ENCODE measurements at places on chromosomes 12 and 14.

GRCh38 chr12:121803861-121804416 is at the start of gene SETD1B:
TSS of gene SETD1B (plus strand) at chr12:121804009. CDS start at chr12:121804738, 729 bp downstream.
- DNase-seq, result no peak

DNA sequence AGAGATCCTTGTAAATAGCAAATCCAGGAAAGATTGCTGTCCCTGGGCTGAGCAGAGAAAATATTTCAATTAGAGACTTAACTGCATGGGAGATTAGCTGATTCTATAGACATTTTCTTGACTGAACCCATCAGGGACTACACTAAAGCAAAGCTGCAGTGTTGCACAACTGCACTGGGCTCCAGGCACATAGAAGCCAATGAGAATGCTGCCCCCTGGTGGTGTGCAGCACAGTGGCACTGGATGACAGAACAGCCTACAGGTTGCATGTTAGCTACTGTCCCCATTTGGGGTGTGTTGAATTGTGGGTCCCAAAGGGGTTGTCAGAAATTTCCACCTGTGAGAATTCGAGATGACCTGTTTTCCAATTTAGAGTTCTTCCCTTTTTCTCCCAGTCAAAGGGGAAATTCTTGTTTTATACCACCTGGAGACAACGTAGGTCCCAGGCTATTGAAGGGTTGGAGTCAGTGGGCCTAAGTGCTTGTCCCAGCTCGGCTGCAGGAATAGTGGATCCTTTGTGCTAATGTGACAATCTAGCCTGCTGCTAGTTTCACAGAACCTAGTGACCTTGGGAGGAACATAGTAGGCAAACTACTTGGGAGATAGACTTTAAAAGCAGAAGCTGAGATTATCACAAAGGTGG is 114.7 kb downstream of the SLC8A3 start:
- DNase-seq, result no peak

DNA sequence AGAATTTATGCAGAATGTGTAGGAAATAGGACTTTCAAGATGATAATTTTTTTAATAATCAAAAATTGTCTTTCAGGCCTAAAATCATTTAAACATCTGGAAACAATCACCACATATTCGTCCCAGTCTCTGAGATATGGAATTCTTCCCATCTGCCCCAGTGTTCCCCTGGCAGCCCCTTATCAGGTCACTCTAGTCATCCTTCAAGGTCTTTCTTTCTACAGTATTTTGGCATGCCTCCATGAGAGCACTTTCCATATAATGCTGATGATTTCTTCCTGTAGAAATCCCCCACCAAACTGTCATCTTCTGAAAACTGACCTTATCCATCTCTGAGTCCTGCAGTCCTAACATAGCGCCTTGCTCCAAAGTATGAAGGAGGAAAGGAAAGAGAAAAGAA is 422.1 kb downstream of the RPS29 start:
- no peak for DNase-seq

DNA sequence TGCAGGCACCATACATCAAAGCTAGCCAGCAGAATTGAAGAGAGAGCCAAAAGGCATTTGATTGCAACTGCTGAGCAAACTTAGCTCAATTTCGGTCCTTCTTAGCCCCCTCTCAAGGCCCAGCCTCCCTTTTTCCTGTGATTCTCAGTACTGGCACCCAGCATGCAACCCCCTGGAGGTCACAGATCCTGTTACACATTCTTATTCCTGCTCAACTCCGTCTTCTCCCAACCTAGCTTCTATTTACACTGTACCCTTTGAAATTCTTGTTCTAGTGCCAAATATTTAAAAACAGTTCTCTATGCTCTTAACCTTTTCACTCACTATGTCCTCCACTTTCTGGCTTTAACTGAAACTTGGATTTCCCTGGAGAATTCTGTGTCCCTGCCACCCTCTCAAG is 131.3 kb upstream of the CPSF6 start:
- no peak for DNase-seq

DNA sequence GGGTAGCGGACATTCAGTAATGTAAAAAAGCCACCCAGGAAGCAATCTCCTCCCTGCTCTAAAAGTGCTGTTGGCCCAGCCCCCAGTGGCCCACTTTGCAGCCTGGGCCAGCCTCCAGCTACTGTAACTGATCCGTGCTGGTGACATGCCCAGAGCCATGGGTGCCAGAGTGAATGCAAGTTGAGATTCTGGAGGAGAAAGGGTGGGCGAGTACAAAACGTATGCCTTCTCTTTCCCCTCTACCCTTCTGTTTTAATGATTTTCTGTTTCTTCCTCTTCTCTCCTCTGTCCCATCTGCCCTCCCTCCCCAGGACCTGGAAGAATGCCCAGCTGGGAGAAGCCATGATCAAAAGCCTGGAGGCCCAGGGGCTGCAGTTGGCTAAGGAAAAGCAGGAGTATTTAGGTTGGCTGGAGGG is 16.9 kb downstream of the PLEKHD1 start:
- DNase-seq, result no peak

DNA sequence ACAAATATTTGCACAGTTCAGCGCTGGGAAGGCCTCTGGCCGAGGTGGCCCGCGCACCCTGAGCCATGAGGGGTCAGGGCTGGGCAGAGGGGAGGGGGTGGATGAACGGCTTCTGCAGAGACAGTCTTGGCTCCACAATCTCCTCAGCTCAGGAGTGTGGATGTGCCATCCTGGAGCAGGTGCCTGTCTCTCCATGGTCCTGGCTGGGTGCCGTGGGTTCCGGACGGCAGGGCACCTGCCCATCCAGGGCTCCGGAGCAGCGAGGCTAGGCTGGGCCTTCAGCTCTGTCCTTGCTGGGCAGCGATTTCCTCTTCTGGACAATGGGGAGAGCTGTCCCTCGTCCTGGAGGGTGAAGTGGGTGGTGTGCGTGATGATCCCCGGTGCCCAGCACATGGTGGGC is 55.6 kb downstream of the KIF26A start:
- no peak for DNase-seq

- no peak for DNase-seq
Observed at GRCh38 chr14:102779084-102779462, 1.8 kb downstream of the TRAF3 start.

- DNase-seq, result no peak
Observed at GRCh38 chr14:61034416-61035120, 53.5 kb downstream of the SLC38A6 start.

DNA sequence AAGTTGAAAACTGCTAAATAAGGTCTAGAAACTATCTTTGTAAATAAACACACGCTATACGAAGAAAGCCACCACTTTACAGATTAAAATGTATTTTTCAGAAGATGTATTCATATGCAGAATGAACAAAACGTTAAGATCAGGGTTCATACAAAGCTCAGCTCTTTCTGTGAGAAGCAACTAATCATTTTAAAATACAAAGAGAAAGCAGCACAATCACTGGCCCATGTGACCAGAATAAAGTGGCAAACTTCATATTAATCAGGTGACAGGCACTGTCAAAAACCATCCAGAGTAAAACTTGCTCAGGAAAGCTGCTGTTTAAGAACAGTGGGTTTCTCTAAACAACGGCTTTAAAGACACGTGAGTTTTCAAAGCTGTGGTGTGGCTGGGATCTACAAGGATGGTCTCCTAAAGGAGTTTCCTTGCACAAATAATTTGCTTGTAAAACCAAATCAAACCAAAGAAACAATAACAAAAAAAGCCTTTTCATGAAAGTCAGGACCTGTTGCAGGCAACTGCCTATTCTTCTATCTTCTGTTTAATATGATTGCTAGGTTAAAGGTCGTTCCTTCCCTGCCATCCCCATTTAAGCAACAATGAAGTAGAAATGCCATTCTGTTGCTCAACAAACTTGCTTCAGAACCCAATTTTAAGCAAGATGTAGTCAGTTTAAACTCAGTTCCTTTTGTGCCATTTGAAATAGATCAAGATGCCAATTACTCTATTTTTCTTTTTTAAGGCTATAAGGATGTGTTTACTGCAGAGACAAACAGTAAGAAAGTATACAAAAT is 22.3 kb downstream of the SEL1L start:
- no peak for DNase-seq

- no peak for DNase-seq
Observed at GRCh38 chr12:112906712-112907414, at the start of gene OAS1. TSS of gene OAS1 (plus strand) at chr12:112906962. CDS start at chr12:112907040, 78 bp downstream.

DNA sequence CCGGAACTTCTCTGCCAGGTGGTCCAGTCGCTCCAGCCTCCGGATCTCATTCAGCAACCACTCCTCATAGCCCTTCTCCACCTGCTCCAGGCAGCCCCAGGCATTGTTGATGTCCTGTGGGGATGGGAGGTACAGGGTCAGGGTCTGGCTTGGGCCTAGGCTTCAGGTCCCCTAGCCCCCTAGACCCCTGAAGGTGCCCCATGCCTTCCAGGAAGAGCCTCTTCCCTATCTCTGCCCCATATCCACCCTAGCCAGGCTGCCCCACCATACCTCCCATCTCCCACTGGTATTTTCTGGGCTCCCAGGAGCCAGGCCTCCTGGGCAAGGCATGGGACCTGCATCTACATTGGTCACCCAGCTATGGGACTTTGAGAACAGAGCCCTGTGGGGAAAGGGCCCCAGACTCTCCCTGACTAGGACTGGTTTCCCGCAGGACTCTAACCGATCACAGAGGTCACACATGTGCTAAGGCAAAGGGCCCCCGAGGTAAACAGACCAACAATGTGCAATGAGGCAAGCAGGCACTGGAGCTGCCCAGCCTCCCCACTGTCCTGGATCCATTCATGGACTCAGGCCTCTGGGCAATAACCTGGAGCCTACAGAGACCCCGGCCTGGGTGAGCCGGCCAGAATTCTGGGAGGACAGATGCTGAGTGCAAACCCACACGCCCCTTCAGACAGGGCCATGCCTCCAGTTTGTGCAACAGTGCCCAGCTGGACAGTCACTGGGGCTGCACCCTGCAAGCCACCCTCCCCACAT is 88.8 kb downstream of the ACTN1 start:
- DNase-seq, result no peak

GRCh38 chr12:103824845-103825244 is 16.2 kb downstream of the NT5DC3 start:
- DNase-seq, result no peak

- DNase-seq, result no peak
Observed at GRCh38 chr12:101915841-101916240, 38.5 kb downstream of the DRAM1 start.

GRCh38 chr12:127559349-127560040 is 707.5 kb upstream of the TMEM132C start:
- peak; percentile 17 for DNase-seq

DNA sequence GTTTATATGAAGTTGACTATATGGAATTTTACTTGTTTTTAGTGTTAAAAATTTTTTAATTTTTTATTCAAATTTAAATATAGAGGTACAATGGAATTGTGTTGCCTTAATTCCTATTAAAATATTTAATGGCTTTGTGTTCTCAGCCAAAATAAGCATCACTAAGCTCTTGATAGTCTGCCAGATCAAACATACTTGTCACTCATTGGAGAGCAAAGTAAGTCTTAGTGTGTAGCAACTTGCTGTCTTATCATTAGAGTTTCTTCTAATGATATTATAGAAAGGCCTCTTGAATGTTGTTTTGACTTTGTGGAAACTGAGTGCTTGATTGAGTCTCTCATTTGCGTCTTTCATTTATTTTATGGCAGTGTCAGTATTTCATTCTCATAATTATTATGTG is 10.7 kb downstream of the SFSWAP start:
- DNase-seq, result no peak

DNA sequence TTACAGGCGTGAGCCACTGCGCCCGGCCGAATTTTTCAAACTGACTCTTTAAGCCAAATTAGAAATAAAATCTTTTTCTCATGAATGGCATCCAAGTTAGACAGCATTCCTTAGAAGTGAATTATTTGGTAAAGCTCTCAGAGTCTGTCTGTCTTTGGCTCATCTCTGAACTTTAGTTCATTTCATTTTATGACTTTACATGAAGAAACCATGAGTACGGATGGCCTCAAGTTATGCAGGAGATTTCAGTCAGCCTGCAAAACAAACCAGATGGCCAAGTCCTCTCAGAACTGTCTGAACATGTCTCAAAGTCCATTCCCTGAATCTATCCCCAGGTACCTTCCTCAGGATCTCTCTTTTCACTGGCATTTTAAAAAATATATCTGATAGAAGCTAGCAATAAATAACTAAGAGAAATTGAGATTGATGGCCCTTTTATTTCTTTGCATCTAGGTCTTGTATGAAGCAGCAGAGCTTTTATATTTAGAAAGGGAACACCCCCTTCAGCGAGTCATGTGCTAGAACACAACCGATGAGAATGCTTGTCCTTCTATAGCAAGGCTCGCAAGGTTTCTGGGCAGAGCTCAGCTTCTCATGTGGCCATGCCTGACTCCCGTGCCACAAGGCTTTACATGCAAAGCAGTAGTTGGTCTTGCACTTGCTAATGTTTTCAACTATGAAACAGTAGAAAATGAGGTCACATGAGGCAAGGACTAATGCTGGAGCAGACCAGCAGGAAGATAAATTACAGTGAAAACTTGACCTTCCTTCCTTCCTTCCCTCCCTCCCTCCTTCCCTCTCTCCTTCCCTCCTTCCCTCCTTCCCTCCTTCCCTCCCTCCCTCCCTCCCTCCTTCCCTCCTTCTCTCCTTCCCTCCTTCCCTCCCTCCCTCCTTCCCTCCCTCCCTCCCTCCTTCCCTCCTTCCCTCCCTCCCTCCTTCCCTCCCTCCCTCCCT is 125.0 kb downstream of the AKAP6 start:
- no peak for DNase-seq

DNA sequence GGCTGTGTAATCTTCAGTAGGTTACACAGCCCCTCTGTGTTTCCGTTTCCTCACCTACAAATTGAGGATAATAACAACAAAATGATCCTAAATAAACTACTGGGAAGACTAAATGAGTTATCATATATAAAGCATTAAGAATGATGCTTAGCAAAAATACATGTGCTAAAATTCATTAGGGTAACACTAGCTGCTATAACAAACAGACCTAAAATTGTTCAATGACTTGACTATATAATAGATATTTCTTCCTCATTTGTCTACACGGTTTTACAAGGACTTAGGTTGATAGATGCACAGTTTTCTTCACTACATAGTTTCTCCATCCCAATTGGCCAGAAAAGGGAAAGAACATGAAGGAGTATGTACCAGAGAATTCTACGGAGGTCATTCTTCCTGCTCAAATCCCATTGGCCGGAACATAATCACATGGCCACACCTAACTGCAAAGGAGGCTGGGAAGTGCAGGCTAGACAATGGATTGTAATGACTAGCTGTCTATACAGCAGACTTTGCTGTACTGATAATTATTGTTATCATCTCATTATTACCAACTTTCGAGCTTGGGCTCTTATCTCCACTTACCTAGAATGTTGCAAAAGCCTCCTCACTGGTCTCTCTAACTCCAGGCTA is 223.5 kb upstream of the NUDT4 start:
- no peak for DNase-seq

- DNase-seq, result no peak
Observed at GRCh38 chr12:51036279-51036678, 10.1 kb upstream of the SLC11A2 start.

GRCh38 chr12:47707355-47707754 is 1.5 kb upstream of the RPAP3 start:
- DNase-seq, result no peak

DNA sequence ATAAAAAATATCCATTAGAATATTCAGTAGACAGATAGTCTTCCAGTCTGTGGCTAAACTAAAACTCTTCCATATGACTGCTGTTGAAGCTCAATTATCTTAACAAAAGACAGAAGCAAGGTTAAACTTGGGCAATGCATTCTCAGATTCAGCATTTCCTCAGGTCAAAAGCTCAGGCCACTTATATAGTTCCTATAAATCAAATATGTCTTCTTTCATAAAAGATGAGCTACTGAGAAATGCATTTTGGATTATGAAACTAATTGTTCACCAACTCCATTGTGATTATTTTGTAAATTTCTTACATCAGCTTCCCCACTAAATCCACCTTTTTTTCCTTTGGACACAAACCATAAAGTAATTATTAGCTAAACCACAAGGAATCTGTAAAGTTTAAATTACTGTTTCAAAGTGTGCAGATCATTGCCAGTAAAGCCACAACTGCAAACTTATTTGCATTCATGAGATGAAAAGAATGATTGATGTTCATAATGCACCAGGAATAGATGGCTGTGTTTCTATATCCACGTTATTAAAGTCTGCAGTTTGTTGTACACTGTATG is 224.4 kb downstream of the FBXL14 start:
- no peak for DNase-seq
